ENCODE measurements at places on chromosomes 4 and X. TPM values are rescaled to one million over a fixed set of nuclear protein-coding genes. Genes with fewer than 3 reads are reported as not detected.
A peak's percentile ranks its signal among the peaks of the same experiment; 100 is the strongest.

GRCh38 chr4:1178300-1179088, 6.1 kb upstream of the SPON2 start:
- H3K4me1 ChIP-seq: peaks cover 3% of the 10 kb centered on the region
- H3K36me3 ChIP-seq: peaks cover 2% of the 10 kb centered on the region
- H3K27ac ChIP-seq: no peak overlapping the region
- peaks cover 46% of the 10 kb centered on the region for H3K27me3 ChIP-seq
- DNase-seq: no peak

- DNase-seq: no peak
- no peak overlapping the region for H3K27ac ChIP-seq
- no peaks in the 10 kb centered on the region for H3K36me3 ChIP-seq
- H3K4me3 ChIP-seq: no peak overlapping the region
- no peaks in the 10 kb centered on the region for H3K27me3 ChIP-seq
- H3K4me1 ChIP-seq: peaks cover 10% of the 10 kb centered on the region
Observed at GRCh38 chr4:113563691-113564378, 197.7 kb downstream of the CAMK2D start.

Gene CD99L2
- total RNA-seq: 30.8 TPM

GRCh38 chr4:85979276-85979675, 380.6 kb downstream of the MAPK10 start:
- H3K4me1 ChIP-seq: no peaks in the 10 kb centered on the region
- no peak overlapping the region for H3K27ac ChIP-seq
- no peak overlapping the region for H3K4me3 ChIP-seq
- DNase-seq: no peak
- no peaks in the 10 kb centered on the region for H3K27me3 ChIP-seq

Gene SPANXN4
- not detected for total RNA-seq

DNA sequence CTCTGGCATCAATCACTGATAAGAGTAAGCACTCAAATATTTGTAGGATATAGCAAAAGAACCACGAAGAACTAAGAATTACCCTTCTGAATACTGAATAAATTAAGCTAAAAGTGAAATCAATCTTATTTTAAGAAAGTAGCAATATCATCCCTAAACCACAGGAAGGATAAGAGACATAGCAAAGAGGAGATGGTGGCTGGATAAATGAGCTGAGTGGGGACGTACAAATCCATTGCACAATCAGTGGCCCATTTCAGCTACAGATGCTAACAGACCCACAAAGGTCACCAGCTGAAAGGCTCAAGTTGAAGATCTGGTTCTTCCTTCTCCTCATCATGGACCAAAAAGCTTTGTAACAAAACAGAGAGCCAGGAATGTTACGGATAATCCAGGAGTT, 77.1 kb downstream of the SLC9A7 start:
- H3K27ac ChIP-seq: no peak overlapping the region
- H3K4me1 ChIP-seq: no peaks in the 10 kb centered on the region
- no peak for DNase-seq
- H3K27me3 ChIP-seq: no peaks in the 10 kb centered on the region
- H3K4me3 ChIP-seq: no peak overlapping the region

Gene GYPE
- total RNA-seq: not detected

GRCh38 chrX:11628399-11628798, 37.3 kb downstream of the ARHGAP6 start:
- no peak overlapping the region for H3K27ac ChIP-seq
- H3K4me1 ChIP-seq: no peaks in the 10 kb centered on the region
- peaks cover 3% of the 10 kb centered on the region for H3K36me3 ChIP-seq
- DNase-seq: no peak

DNA sequence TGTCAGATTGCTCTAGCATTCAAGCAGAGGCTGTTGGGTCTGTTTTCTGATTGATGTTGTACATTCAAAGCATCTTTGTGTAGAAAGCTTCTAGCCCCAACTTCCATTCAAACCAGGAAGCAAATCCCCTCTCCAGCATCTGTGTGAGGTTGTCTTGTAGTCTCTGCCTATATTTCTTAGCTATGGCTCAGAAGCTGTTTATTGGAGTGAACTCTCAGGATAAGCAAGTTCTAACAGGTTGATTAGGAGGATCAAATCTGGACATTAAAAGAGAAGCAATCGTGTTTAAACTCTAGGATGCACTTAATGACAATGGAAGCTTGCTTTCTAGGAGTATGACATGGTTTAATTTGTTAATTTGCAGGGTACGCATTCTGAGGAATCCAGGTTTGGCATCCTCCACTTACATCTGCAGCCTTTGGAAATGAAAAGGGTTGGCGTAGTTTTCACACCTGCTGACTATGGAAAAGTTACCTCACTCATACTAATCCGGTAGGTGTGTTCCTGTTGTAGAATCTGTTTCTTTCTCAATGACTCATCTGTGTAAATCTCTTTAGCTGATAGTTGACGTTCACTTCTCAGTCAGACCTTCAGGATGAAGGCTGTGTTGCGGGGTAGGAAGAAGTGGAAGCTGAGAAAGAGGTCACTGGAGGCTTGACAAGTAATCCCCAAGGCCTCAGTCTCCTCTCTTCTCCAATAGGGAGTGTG, 88.0 kb upstream of the TLR2 start:
- H3K27ac ChIP-seq: no peak overlapping the region
- H3K36me3 ChIP-seq: peaks cover 17% of the 10 kb centered on the region
- peaks cover 16% of the 10 kb centered on the region for H3K4me1 ChIP-seq
- no peak overlapping the region for H3K4me3 ChIP-seq

DNA sequence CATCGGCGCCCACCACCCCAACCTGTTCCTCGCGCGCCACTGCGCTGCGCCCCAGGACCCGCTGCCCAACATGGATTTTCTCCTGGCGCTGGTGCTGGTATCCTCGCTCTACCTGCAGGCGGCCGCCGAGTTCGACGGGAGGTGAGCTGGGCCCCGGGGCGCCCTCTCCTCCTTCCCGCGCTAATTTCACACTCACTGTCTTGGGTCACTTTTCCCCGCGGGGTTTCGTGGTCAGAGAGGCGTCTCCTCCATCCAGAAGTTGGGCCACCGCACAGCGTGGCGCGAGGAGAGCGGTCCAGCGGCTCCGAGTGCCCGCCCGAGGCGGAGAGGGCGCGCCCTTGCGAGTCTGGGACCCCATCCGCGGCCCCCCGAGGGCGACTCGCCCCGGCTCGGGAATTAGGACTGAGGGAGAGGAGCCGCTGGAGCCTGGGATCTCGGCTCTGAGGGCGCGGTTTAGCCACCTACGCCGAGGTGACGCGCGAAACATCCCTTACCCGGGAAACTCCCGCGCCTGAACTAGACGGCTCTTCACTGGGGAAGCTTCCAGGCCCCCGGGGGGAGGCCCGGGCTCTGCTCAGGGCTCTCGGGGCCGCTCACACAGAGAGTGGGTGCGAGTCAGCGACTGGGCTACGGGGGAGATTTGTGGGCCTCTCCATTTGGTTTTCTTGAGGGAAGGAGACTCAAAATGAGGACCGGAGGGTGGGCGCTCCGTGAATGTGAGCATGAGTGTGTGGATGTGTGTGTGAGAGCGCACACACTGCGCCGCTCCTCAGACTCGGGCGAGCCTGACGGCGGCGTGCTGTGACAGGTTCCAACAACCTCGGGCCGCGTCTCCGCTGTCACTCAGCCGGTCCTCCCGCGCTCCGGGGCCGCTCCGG, 551 bp downstream of the NPNT start:
- peaks cover 26% of the 10 kb centered on the region for H3K4me1 ChIP-seq
- H3K4me3 ChIP-seq: peak overlapping the region; percentile 87
- peak; percentile 56 for DNase-seq
- H3K27me3 ChIP-seq: peaks cover 83% of the 10 kb centered on the region
- H3K27ac ChIP-seq: peak overlapping the region; percentile 75

Gene CFP
- total RNA-seq: 0.99 TPM

Gene S100P
- total RNA-seq: 1.1 TPM

Gene MXRA5
- 131 TPM for total RNA-seq

DNA sequence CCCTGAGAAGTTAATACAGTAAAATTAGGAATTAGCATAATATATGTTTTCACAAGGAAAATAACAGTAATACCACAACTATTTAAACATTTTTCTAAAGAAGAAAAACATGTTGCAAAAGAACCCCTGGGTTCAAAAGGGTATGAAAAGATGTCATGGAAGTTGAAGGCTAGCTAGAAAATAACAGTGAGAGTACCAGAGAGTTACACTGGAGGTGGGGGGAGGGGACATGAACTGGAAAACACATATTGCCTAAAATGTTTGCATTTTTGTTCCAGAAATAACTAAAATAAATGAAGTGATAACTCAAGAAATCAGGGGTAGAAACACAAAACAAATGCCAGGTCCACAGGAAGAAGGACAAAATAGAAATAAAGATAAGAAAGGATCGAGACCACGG, 336.6 kb upstream of the MAD2L1 start:
- H3K36me3 ChIP-seq: peaks cover 4% of the 10 kb centered on the region
- H3K27me3 ChIP-seq: no peaks in the 10 kb centered on the region
- no peak overlapping the region for H3K4me3 ChIP-seq
- peaks cover 13% of the 10 kb centered on the region for H3K4me1 ChIP-seq

GRCh38 chr4:109999585-109999912, 86.9 kb downstream of the EGF start:
- peaks cover 8% of the 10 kb centered on the region for H3K27me3 ChIP-seq
- no peaks in the 10 kb centered on the region for H3K36me3 ChIP-seq

GRCh38 chr4:189294574-189294973, 646.1 kb upstream of the FRG1 start:
- H3K4me3 ChIP-seq: no peak overlapping the region
- no peaks in the 10 kb centered on the region for H3K27me3 ChIP-seq
- DNase-seq: no peak
- peaks cover 1% of the 10 kb centered on the region for H3K36me3 ChIP-seq
- H3K27ac ChIP-seq: no peak overlapping the region

- no peak for DNase-seq
- no peaks in the 10 kb centered on the region for H3K27me3 ChIP-seq
- H3K4me3 ChIP-seq: no peak overlapping the region
- no peaks in the 10 kb centered on the region for H3K4me1 ChIP-seq
Observed at GRCh38 chr4:100635899-100636298, 118.1 kb upstream of the EMCN start.

Gene UGDH
- total RNA-seq: 76.2 TPM

DNA sequence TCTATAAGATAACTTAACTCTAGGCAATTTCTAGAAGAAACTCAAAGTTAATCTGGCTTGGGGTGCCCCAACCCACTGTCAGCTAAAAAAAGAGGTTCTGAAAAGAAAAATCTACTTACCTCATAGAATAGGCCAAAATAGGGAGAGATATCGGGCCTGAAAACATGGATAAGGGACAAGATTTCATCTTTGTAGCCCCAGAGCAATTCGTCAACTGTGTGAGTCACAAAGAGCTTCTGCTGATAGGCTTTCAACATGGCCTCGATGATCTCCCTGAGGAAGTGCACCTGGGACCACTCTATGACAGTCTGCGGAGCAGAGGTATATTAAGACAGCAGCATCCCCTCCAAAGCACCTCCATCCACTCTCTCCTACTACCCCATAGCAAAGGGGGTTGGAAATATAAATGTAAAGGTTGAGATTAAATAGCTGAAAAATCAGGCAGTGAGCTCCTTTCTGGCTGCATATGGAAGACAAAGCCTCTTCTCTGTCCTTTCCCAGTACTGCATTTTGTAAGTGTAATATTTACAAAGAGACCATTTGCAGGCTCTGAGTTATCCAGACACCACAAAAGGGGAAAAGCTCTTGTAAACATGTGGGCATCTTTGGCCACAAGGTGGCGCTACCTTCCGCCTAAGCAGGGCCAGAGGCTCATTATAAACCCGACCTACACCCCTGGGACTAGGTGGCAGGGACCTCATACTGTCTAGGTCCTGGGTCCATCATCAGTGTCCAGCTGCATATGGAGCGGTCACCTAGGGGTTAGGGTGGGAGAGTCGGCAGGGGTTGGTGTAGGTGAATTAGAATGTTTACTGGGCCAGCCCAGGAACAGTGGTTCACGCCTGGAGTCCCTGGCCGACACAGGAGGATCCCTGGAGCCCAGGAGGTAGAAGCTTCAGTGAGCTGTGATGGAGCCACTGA, 31.5 kb upstream of the NUP54 start:
- H3K36me3 ChIP-seq: peaks cover 12% of the 10 kb centered on the region
- DNase-seq: peak; percentile 57
- no peak overlapping the region for H3K27ac ChIP-seq
- no peaks in the 10 kb centered on the region for H3K27me3 ChIP-seq
- no peaks in the 10 kb centered on the region for H3K4me1 ChIP-seq

Gene FAM47A
- total RNA-seq: not detected

Gene ADGRG4
- total RNA-seq: not detected

Gene ADGRG2
- total RNA-seq: 1.0 TPM

Gene SOWAHB
- 1.2 TPM for total RNA-seq

DNA sequence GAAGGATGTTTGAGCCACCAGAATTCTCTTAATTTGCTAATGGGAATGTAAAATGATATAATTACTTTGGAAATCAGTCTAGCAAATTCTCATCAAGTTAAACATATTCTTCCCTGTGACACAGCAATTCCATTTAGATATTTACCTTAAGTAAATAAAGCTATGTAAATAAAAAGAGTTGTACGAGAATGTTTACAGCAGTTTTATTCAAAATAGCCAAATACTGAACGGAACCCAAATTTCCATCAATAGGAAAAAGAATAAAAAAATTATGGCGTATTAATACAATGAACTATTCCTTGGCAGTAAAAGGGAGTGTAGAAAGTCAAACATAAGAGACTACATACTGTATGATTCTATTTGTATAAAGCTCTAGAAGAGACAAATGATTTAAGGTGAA, 45.8 kb downstream of the CENPE start:
- no peaks in the 10 kb centered on the region for H3K4me1 ChIP-seq
- H3K27ac ChIP-seq: no peak overlapping the region
- DNase-seq: no peak
- no peaks in the 10 kb centered on the region for H3K27me3 ChIP-seq
- H3K36me3 ChIP-seq: peaks cover 48% of the 10 kb centered on the region

GRCh38 chr4:79923281-79923680, 149.7 kb downstream of the ANTXR2 start:
- peaks cover 10% of the 10 kb centered on the region for H3K4me1 ChIP-seq
- no peak for DNase-seq
- no peak overlapping the region for H3K27ac ChIP-seq
- no peaks in the 10 kb centered on the region for H3K27me3 ChIP-seq

- H3K4me1 ChIP-seq: no peaks in the 10 kb centered on the region
- H3K36me3 ChIP-seq: no peaks in the 10 kb centered on the region
- H3K27ac ChIP-seq: no peak overlapping the region
Observed at GRCh38 chr4:69816236-69816635, 43.7 kb downstream of the SULT1E1 start.

DNA sequence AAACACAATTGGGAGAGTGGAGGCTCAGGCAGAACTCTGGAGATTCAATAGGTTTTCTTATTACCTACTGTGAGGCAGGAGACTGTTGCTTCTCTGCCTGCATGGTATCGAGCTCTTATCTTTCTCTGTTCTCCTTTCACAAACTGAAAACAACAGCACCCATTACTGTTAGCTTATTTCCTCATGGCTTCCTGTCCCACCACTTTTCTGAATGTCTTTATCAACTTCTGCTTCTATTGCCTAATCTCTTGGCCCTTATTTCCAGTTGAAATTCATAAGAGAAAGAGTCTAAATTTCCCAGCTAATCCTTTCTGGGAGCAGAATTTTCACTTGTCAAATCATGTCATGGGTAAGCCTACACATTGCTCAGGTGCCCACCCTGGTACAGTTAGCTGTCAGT, 46.8 kb upstream of the NDST3 start:
- H3K36me3 ChIP-seq: no peaks in the 10 kb centered on the region
- H3K27ac ChIP-seq: no peak overlapping the region
